Pulmonary artery endothelial cell (primary cell): ENCODE measurements at places on chromosomes 4 and X.
A peak's percentile ranks its signal among the peaks of the same experiment; 100 is the strongest.

- no peak for DNase-seq
These were observed 51.8 kb downstream of the RGS12 start for GRCh38 chr4:3344596-3344995.

DNA sequence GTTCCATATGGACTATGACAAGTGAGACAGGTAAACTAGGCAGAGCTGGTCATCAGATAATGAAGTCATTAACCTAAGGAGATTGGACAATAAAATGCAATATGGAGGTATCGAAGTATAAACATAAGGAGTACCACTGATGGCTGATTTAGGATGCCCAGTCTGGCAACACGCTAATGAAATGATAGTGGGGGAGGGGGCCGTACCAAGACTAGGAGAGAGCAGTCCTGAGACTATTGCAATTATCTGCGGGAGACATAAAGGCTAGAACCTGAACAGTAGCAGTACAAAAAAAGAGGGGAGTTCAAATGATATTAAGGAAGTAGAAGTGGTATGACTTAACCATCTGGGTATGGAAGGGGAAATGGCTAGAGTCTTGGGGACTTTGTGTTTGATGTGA, 2.3 kb downstream of the F9 start:
- no peak for DNase-seq

- no peak for DNase-seq
These were observed 122.9 kb downstream of the UBE2NL start for GRCh38 chrX:144006811-144007210.

DNA sequence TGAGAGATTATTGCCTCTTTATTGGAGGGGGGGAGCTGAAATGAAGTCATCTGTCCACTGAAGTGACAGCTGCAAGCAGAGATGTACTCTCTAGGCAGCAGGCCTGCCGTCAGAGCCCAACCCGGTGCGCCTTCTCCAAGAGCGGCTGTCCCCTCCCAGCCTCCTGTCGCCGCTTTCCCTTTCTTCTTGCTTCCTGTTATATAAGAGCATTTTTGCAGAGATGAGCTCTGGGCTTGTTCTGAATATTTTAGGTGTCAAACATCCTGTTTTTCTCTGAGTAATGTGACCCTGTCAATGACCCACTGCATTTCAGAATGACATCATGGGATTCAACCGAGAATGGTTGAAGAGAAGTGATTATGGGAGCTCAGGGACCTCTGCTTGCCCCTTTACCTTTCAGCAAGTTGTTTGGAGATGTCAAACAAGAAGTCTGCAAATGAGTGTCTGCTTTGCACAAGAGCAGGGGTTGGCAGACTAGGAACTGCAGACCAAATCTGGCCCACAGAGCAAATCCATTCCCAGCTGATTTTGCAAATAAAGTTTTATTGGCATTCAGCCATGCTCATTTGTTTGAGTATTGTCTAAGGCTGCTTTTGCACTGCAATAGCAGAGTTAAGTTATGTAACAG, 79.9 kb downstream of the SLC9A6 start:
- DNase-seq, result peak; percentile 33

- DNase-seq, result no peak
These were observed 1.7 kb upstream of the SLAIN2 start for GRCh38 chr4:48339642-48340041.

- peak; percentile 15 for DNase-seq
These were observed at the start of gene ANKRD37 for GRCh38 chr4:185396724-185397385. Gene ANKRD37 (plus strand): TSS chr4:185396841. CDS start chr4:185396924, 83 bp downstream.

DNA sequence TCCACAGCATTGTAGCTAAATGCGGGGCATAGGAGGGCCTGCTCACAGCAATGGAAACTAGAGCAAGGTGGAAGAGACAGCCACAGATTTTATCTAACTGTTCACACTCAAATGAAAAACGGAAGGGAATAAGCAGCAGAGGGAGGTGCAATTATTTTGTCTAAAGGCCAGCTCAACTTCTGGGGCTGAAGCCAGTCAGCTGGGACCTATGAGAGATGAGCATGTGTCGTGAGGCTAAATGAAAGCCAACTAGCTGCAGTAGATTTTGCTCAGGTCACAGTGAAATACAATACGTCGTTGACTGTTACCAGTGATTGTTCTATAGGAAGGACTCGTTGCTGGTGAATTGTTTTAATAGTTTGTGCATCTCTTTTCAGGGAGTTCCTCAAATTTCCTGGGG, 26.4 kb upstream of the FGFBP2 start:
- no peak for DNase-seq

DNA sequence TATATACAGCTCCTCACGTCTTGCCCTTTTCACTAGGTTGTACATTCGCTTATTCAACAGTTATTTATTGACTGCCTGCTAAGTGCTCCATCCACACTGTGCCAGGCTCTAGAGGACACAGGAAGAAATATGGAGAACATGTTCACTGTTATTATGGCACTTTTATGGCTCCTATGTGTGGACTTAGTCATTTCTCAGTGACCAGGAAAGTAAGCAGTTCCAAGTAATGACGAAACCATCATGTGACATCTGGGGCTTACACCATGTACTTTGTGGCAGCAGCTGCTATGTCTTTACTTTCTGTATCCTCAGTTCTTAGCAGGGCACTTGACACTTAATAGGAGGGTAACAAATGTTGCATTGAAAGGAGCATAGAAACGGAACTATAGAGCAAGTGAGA, 278.0 kb downstream of the ANK2 start:
- DNase-seq, result no peak
